Sciatic nerve (tissue), 2 donors: ENCODE measurements at places on chromosomes 1 and 21. TPM values are rescaled to one million over a fixed set of nuclear protein-coding genes. Genes with fewer than 3 reads are reported as not detected.

DNA sequence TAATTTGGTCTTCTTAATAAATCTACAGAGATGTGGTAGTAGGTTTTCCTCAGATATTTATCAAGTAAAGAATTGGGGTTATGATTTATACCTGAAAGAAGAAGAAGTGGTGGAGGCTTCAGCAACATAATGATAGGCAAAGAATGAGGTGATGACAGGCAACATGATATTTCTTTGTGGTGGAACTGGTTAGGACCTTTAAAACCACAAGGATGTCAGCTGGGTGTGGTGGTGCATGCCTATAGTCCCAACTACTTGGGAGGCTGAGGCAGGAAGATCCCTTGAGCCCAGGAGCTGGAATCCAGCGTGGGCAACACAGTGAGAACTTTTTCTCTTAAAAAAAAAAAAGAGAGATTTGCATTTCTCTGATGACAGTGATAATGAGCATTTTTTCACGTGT lies 34.1 kb upstream of the COL11A1 start:
- DNase-seq: no peak

DNA sequence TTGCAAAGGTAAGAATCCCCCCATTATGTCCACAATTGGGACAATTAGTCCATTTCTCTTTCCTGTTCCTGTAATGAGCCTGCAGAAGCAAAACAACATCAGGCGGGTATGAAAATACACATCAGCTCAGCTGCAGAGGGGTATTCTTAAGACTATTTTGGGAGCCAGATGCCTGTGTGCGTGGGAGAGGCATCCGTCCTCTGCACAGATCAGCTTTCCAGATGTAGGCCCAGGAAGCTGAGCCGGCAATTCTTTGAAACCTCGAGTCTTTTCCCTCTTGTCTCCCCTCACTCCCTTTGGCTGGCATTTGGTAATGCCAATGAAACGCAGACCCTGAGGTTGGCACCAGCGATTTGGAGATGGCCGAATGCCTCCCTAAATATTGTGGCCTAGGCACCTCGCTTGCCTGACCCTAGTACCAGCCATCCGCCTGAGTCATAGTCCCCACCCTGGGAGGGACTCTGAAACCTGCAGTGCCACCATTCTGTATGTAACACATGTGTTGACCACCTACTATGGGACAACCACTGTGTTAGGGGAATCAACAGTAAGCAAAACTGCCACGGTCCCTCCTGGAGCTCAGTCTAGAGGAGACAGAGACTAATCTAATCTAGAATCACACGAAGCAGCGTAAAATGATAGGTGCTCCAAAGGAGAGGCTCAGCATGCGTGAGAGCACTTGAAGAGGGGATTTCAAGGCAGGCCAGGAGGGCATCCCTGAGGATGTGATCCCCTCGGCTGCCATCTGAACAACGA lies 603.0 kb downstream of the MATN1 start:
- no peak for DNase-seq

DNA sequence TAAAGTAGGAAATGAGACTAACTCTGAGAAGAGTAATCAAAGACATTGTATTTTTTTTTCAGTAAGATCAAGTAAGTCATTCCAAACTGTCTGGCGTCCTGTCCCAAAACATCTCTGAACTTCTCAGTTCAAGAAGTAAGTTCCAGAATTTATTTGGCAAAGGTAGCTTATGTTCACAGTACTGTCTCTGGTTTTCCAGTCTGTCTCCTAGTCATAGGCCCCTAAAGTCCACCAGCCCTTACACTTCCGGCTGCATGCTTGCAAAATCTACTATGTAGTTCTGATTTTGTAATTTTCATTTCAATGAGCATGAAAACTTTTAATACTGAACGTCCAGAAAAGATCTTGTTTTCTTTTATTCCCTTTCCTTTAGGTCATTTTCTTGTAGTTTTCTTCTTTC lies 61.4 kb upstream of the S1PR1 start:
- DNase-seq: no peak

- no peak for DNase-seq
These were observed 13.5 kb downstream of the LZIC start for GRCh38 chr1:9929431-9930385.

GRCh38 chr1:158045639-158046038 lies 52.2 kb downstream of the KIRREL1 start:
- no peak for DNase-seq

Gene PRKAA2
- total RNA-seq: 13.3 TPM

Gene ESRRG
- 5.8 TPM for total RNA-seq
